Stimulated activated CD8-positive, alpha-beta memory T cell treated with anti-CD3 and anti-CD28 coated beads, Interleukin-7, amount 100 ng/mL, for 4 hours (primary cell): ENCODE measurements at places on chromosomes 5 and 9.

DNA sequence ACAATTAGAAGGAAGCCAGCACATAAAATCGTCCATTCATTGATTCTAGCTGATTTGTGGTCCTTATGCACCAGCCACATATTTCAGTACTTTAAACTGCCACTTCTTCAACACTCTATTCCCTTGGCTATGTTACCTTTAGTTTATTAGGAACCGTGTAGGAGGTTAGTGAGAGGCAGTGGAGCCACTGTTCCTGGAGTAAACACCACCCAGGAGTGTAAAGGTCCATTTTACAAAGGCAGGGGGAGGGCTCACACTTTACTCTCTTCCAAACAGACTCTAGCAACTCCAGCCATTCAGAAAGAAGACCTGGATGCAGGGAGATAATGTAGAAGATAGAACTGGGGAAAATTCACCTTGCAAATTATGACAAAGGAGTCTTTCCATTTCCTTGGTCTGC is 170.2 kb upstream of the RPS23 start:
- no peak for DNase-seq

DNA sequence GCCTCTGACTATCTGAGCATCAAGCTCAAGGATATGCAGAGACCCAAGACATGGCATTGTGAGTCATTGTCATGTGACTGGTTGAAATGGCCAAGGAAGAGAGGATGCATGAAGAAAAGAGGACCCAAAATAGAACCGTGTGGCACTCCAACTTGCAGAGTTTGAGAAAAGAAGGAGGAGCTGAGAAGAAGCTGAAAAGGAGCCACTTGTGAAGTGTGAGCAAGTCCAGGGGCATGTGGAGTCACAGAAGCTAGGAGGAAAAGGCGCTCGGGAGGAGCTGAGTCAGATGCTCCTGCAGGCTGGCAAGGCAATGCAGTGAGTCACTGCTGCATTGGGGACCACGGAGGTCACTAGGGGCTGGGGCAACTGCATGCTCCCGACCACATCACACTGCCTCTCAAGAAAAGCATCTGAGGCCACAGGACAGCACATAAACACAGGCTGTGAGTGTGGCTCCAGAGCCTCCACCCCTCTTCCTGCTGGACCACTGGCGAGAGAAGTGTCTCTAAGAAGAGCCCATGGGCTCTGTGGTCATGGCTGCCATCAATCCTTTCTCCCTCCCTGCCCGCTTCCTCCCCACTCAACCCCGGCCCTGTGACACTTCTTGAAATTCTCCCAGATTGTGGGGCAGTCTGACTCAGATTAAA is 197.6 kb downstream of the DRD1 start:
- DNase-seq, result no peak

DNA sequence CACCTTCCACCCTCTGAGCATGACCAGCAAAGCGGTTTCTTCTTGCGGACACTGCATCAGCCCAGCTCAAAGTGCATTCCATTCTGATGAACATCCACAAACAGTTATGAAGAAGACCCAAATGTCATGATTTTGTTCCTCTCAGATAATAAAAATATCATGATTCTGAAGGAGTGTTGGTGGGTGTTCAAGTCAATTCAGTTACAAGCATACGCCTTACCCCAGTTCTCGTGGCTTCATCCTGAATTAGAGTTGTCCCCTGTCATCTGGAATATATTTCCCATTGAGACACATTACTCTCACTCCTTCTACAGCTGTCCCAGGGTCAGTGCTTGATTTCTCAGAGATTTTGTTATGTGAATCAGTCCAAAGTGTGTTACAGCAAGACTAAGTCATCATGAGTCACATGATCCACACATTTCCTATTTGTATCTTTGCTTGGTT is 325.4 kb downstream of the RFX3 start:
- no peak for DNase-seq

DNA sequence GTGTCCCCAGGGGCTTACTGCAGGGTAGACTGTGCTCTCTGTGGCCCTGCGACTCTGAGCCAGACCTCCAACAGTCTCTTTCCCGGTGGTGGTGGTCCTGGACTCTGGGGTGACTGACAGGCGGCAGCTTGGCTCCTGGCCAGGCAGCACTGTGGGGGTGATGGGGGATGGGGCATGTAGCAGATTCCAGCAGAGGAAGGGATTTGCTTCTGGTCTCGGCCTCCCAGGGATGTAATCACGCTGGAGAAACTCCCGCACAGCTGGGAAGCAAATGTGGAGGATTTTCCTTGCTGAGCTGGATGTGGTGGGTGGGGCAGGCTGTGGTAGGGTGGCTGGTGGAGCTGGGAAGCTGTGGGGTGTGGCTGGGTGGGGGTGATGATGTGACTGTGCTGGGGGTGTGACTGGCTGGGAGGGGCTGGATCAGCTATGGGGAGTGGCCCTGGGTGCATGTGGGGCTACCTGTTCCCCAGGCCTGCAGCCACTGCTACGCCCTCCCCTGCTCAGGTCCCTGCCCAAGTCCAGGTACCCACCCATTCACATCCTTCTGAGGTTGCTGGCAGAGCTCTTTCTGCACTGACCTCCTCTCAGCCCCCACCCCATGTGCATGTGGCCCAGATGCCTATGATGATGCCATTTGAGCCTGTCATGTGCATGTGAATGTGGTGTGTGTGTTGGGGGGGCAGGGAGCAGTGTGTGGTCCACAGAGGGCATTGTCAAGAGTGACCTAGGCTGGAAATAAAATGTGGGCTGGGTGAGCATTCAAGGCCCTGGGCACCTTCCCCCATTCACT is 3.8 kb downstream of the NDST1 start:
- DNase-seq, result no peak

DNA sequence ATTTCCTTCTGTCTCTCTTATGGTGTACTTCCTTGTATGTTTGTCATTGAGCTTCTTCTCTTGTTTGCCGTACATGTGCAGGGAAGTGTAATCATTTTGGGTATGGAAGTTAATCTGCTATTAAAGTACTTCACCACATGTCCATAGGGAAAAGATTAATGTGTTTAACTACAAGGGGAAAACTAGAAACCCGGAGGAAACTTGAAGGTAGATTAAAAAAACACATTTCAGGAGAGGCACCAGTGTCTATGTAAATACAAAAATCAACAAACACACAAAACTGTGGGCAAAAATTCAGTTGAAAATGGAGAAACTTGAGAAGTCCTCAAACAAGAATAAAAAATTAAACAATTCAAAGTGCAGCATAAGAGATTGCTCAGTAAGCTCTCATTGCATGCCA is 166.4 kb downstream of the PBX3 start:
- DNase-seq, result no peak

DNA sequence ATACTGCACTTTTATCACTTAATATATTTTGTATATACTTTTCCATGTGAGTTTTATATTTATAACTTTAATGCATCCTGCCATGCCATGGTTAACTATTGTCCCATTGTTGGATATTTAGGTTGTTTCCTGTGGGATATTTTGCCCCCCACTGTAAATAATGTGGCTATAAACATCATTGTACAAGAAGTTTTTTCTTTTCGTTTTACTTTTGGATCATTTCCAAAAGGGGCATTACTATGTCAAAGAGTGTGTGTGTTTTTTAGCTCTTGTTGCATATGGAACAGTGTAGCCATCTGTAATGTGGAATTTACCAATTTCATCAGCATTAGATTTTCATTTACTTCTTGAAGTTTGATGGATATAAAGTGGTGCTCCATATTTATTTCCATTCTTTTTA is 13.3 kb downstream of the ITGA2 start:
- DNase-seq, result no peak

DNA sequence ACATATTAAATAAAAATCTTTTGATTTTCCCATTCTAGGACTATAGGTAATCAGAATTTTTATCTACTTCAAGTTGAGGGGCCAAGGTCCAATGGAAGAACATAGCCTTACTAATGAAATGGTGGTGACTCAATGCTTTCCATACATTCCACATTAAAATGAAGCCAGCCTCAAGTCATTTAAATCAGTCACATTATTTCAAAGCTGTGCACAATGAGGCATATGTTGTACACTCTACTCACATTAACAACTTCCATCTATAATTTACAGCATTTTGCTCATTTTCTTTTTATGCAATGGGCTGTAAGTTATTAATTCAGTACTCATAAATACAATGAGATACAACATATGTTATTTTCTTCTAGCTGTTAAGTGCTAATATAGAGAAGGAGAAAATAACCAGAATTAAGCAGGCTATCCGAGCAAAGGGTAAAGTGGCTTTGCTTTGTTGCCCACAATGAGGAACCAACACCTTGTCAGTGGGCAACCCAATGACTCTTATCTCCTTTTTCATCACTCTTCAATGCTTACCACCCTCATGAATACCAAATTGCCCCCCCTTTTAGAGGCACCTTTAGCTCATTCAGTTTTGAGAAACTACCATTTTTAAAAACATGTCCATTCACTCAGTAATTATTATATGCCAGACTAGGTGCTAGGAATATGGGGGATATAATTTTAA is 52.4 kb downstream of the TTLL11 start:
- DNase-seq, result no peak
